ENCODE measurements at places on chromosomes 5 and 9. TPM values are rescaled to one million over a fixed set of nuclear protein-coding genes. Genes with fewer than 3 reads are reported as not detected.

DNA sequence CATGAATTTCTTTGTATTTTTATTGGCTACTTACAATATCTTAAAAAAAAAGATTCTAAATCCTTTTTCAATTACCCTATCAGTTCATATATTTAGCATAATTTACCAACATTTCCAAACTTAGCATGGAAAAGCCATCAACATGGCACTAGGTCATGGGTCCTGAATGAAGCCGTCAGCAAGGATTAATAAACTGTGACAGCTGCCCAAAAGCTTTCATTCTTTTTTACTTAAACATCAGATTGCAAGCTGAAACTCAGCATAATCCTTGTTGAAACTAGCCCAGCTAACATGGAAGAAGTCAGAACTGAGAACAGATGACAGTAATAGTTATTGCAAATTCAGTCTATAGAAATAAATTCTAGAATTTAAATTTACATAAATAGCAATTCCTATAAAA lies 209.8 kb downstream of the ADAMTS6 start:
- H3K27ac ChIP-seq, result no peak overlapping the region
- no peaks in the 10 kb centered on the region for H3K27me3 ChIP-seq
- no peak for DNase-seq
- no peak overlapping the region for H3K4me3 ChIP-seq

Gene NKD2
- 11.9 TPM for polyA plus RNA-seq

DNA sequence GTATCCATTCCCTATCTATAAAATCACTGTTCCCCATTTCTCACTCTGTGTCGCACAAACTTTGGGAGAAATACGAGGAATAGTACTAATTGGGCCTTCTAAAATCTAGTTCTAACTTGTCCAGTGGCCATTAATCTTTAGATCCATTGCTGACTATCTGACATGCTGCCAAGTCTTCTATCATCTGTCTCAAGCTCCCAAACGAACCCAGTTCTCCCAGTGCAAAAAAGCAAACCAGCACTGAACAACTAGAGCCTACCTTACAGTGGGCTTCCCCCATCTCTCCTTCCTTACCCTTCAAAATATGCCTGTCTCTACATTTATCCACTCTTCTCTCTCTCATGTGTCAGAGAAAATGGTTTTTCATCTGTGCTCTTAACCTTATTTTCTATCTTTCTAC lies 3.2 kb upstream of the SPINK7 start:
- DNase-seq, result no peak
- H3K4me3 ChIP-seq, result no peak overlapping the region
- no peaks in the 10 kb centered on the region for H3K4me1 ChIP-seq
- H3K36me3 ChIP-seq, result no peaks in the 10 kb centered on the region
- no peaks in the 10 kb centered on the region for H3K27me3 ChIP-seq

GRCh38 chr5:95393279-95393678 lies 2.1 kb downstream of the FAM81B start:
- no peak overlapping the region for H3K4me3 ChIP-seq
- H3K36me3 ChIP-seq, result no peaks in the 10 kb centered on the region
- H3K27me3 ChIP-seq, result peaks cover 3% of the 10 kb centered on the region
- no peak for DNase-seq
- H3K27ac ChIP-seq, result no peak overlapping the region

DNA sequence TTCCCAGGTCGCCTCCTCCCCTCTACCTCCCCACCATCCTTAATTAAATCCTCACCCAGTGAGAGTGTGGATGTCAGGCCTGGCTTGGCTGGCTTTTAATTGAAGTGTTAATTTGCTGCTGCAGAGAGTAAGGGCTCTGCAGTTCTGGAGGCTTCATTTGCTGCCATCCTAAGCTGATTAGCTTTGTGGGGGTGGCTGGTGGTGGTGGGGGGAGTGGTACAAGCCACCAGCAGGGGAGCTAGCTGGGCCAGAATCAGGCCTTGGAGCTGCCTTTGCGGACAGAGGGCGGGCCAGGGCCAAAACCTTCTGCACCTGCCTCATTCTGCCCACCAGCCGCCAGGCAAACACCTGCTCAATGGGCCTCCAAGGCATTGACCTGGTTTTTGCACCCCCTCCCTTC lies 26.8 kb upstream of the TIFAB start:
- H3K27ac ChIP-seq, result no peak overlapping the region
- peaks cover 53% of the 10 kb centered on the region for H3K27me3 ChIP-seq
- H3K4me3 ChIP-seq, result no peak overlapping the region
- no peaks in the 10 kb centered on the region for H3K36me3 ChIP-seq

Gene LCN1
- polyA plus RNA-seq, result not detected

- peaks cover 2% of the 10 kb centered on the region for H3K36me3 ChIP-seq
- no peaks in the 10 kb centered on the region for H3K27me3 ChIP-seq
- H3K4me1 ChIP-seq, result no peaks in the 10 kb centered on the region
- H3K27ac ChIP-seq, result no peak overlapping the region
- H3K4me3 ChIP-seq, result no peak overlapping the region
These were observed 136.2 kb downstream of the FANCC start for GRCh38 chr9:95181226-95181818.

DNA sequence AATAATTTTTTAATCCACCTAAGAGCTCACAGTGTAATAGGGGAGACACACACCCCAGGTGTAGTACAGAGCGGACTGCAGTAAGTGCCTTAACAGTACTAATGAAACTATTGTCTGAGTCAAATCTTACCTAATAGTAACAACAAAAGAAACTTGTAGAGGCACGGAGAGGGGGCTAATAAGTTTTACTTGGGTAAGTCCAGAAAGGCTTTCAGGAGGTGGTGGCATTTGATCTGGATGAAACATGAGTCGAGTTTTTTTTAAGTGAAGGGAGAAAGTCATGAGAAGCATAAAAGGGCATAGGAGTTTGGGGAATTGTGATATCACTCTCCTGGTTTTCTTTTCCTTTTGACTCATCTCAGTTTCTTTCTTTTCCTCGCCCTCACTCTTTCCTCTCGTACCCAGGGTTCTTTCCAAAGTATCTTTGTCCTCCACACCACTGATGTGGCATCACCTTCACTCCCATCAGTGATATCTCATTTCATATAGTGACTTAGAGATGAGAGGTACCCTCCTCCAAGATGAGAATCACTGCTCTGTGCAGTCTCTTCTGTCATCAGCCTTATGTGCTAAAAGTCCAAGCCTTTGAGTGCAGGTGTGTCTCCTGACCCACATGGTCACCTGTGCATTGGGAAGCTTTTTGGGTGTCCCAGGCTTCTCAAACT lies 2.0 kb downstream of the CTNNA1 start:
- peaks cover 19% of the 10 kb centered on the region for H3K4me1 ChIP-seq
- no peaks in the 10 kb centered on the region for H3K27me3 ChIP-seq
- no peak overlapping the region for H3K4me3 ChIP-seq
- H3K27ac ChIP-seq, result peak overlapping the region; percentile 99
- DNase-seq, result no peak

DNA sequence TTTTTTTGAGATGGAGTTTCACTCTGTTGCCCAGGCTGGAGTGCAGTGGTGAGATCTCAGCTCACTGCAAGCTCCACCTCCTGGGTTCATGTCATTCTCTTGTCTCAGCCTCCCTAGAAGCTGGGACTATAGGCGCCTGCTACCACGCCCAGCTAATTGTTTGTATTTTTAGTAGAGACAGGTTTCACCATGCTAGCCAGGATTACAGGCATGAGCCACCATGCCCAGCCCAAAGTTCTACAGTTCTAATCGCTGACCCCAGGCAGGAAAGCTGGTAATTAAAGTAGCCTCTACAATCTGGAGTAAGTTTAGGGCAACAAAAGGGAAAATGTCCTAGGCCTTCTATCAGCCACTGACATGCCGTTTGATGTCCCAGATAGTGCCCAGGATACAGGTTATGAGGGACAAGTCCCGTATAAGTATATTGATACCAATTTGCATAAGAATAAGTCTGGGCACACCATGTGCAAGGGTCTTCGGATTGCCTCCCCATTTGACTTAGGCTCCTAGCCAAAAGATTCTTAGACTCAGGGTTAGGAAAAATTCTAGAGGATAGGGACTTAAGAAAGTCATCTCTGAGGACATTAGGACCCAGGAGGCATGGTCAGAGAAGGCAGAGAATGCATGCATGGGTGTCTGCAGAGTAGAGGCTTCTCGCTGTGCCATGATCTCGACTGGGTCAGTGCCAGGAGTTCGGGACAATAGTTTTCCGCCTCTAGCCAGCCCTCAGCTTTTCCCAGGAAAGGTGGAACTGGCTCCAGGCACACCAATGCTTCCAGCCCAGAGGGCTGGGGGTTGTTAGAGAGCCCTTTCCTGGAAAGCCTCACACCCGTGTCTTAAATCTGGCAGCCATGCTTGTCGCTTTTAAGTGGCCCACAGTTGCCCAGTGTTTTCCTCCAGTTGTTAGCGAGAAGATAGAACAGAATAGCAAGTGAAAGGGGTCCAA lies 1111.1 kb downstream of the TAF11L14 start:
- no peaks in the 10 kb centered on the region for H3K36me3 ChIP-seq
- H3K27ac ChIP-seq, result peak overlapping the region; percentile 78
- H3K27me3 ChIP-seq, result no peaks in the 10 kb centered on the region
- DNase-seq, result no peak
- H3K4me3 ChIP-seq, result peak overlapping the region; percentile 39
- no peaks in the 10 kb centered on the region for H3K4me1 ChIP-seq

DNA sequence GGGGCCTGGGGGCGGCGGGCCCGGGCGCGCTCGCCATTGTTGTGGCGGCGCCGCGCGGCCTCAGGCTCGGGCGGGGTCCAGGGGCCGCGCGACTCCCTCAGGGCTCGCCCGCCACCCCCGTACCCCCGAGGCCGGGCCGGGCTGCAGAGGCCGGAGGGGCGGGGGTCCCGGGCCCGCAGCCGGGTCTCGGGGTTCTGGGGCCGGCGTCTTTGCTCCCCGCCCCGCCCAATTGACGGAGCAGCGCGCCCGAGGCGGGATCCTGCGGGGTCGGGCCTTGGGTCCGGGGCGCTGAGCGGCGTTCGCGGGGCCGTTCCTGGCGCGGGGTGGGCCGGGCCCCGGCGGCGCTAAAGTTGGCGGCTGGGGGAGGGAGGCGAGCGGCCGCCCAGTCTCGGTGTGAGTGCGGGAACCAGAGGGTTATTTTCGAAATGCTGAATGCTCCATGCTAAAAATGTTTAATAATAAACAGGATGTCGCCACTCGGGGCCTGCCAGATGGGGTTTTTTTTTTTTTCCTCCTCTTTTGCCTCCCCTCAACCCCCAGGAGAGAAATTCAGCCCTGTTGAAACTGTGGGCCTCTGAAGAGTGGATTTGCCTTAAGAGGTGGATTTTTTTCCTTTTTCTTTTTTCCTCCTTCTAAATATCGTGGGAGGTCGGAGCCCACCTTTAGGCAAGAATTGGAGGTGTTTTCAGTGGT lies 724 bp downstream of the PRRC2B start:
- H3K36me3 ChIP-seq, result peaks cover 11% of the 10 kb centered on the region
- H3K27ac ChIP-seq, result peak overlapping the region; percentile 94
- H3K27me3 ChIP-seq, result no peaks in the 10 kb centered on the region
- H3K4me1 ChIP-seq, result peaks cover 37% of the 10 kb centered on the region
- DNase-seq, result peak; percentile 36
- peak overlapping the region; percentile 58 for H3K4me3 ChIP-seq

Measured in small intestine (tissue), 16 donors.